Esophagus muscularis mucosa (tissue), 4 donors: ENCODE measurements at places on chromosomes 12 and 14. TPM values are rescaled to one million over a fixed set of nuclear protein-coding genes. Genes with fewer than 3 reads are reported as not detected.

The ATXN7L3B gene
- 18.7 TPM for total RNA-seq

The SAV1 gene
- total RNA-seq, result 44.0 TPM

The NDUFA9 gene
- 18.7 TPM for total RNA-seq

GRCh38 chr12:4044101-4044500, 170.9 kb upstream of the PARP11 start:
- H3K27me3 ChIP-seq, result no peaks in the 10 kb centered on the region
- peak; percentile 87 for DNase-seq
- H3K27ac ChIP-seq, result no peak overlapping the region
- no peaks in the 10 kb centered on the region for H3K36me3 ChIP-seq
- H3K4me3 ChIP-seq, result no peak overlapping the region

DNA sequence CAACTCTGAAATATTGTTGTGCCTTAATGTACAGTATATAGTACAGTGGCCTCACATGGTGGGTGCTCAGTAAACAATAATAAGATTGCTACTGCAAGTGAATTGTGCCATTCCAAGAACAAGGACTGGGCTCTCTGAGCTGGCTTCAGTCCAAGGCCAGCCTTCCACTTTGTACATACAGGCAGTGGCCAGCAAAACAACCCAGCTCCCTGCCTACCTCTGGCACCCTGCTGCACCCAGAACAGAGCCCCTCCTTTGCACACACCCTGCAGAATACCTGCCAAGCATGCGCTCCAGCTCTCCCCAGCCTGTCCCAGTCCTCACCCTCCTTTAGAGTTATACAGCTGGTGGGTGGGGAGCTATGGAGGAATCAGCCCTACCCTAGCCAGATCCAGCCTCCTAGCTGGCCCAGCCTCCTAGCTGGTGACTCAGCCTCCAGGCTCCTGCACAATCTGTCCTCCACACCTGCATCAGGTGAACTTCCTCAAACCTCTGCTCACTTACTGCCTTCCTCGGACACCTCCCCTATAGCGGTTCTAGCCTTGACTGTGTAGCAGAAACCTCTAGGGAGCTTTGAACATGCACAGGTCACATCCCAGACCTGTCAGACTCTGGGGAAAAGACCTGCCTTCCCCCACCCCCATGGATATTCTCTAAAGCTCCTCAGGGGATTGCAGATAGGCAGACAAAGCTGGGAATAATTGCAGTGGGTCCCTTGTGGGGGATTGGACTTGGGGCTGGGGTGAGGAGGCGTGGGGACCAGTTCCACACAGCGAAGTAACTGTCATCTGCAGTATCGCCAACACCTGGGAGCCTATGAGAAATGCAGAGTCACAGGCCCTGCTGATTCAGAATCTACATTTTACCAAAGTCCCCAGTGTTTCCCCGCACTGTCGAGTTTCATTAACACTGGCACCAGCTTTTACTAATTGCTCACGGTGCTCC, 17.9 kb downstream of the ZDHHC22 start:
- peaks cover 56% of the 10 kb centered on the region for H3K4me1 ChIP-seq
- no peak overlapping the region for H3K27ac ChIP-seq
- no peak for DNase-seq
- H3K27me3 ChIP-seq, result no peaks in the 10 kb centered on the region
- peaks cover 20% of the 10 kb centered on the region for H3K36me3 ChIP-seq
- no peak overlapping the region for H3K4me3 ChIP-seq

- H3K27ac ChIP-seq, result no peak overlapping the region
- H3K4me3 ChIP-seq, result no peak overlapping the region
- H3K4me1 ChIP-seq, result no peaks in the 10 kb centered on the region
- H3K27me3 ChIP-seq, result no peaks in the 10 kb centered on the region
- no peaks in the 10 kb centered on the region for H3K36me3 ChIP-seq
Observed at GRCh38 chr12:23703051-23703450, 246.4 kb downstream of the SOX5 start.

DNA sequence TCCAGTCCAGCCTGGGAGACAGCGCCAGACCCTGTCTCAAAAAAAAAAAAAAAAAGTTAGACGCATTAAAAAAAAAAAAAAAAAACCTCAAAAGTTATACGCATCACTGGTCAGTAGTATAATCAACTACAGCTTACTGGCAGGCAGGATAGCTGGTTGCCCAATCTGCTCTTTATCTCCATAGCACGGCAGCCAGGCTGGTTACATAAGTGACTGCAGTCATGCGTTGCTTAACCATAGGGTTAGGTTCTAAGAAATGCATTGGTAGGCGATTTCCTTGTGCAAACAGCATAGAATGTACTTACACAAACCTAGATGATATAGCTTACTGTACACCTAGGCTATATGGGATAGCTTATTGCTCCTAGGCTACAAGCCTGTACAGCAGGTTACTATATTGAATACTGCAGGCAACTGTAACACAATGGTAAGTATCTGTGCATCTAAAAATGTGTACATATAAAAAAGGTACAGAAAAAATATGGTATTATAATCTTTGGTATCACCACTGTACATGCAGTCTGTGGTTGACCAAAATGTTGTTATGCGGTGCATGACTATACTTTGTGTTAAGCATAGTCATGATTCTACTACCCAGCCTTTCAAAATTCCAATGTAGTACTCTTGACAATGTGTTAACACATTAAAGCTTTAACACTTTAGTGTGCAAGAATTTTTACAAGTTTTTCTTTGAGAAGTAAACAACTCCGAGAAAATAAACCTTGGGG, 8.1 kb downstream of the L2HGDH start:
- no peak overlapping the region for H3K27ac ChIP-seq
- no peaks in the 10 kb centered on the region for H3K27me3 ChIP-seq
- H3K36me3 ChIP-seq, result no peaks in the 10 kb centered on the region
- no peaks in the 10 kb centered on the region for H3K4me1 ChIP-seq
- no peak for DNase-seq
- no peak overlapping the region for H3K4me3 ChIP-seq

GRCh38 chr12:122978507-122978955, 1.9 kb upstream of the ARL6IP4 start:
- no peaks in the 10 kb centered on the region for H3K27me3 ChIP-seq
- H3K4me1 ChIP-seq, result peaks cover 69% of the 10 kb centered on the region
- H3K4me3 ChIP-seq, result no peak overlapping the region
- no peak for DNase-seq
- no peak overlapping the region for H3K27ac ChIP-seq
- H3K36me3 ChIP-seq, result peaks cover 41% of the 10 kb centered on the region

- no peaks in the 10 kb centered on the region for H3K36me3 ChIP-seq
- H3K4me1 ChIP-seq, result peaks cover 4% of the 10 kb centered on the region
- H3K4me3 ChIP-seq, result no peak overlapping the region
Observed at GRCh38 chr12:101939306-101939705, 61.9 kb downstream of the DRAM1 start.

- H3K36me3 ChIP-seq, result no peaks in the 10 kb centered on the region
- no peak for DNase-seq
- H3K27me3 ChIP-seq, result no peaks in the 10 kb centered on the region
- H3K4me1 ChIP-seq, result peaks cover 92% of the 10 kb centered on the region
- H3K4me3 ChIP-seq, result no peak overlapping the region
- H3K27ac ChIP-seq, result no peak overlapping the region
Observed at GRCh38 chr12:116262741-116263140, 14.8 kb downstream of the MED13L start.

DNA sequence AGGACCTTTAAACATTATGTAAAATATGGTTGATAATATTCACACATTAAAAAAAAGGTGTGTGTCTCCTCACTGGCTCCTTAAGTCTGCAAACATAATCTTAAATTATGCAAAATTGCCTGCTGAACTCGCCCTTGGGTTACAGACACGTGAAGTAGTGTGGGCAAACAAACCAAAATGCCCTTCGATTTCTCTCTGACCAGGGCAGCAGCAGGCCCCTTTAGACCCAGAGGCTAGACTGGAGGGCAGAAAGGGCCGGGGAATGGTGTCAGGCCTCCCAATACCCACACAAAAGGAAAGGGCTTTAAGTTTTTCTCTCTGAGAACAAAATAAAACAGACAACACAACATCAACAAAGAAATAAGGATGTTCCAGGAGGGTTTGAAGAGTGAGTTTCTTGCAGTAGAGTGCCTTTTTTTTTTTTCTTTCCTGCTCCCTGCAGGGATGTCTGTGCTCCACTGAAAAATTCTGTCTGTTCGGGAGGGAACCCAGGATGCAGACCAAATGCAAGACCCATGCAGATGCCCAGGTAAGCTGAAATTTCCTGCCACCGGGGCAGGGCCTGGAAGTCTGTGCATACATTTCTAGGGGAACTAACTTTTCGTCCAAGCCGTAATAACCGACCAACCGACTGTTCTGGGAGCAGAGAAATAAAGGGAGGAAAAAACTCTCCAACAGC, 1.7 kb downstream of the TBX3 start:
- peaks cover 21% of the 10 kb centered on the region for H3K27me3 ChIP-seq
- peak overlapping the region; percentile 69 for H3K4me3 ChIP-seq
- peaks cover 44% of the 10 kb centered on the region for H3K4me1 ChIP-seq
- no peak for DNase-seq
- peak overlapping the region; percentile 87 for H3K27ac ChIP-seq

- no peak for DNase-seq
- H3K27me3 ChIP-seq, result no peaks in the 10 kb centered on the region
- no peak overlapping the region for H3K4me3 ChIP-seq
- no peak overlapping the region for H3K27ac ChIP-seq
- no peaks in the 10 kb centered on the region for H3K36me3 ChIP-seq
- no peaks in the 10 kb centered on the region for H3K4me1 ChIP-seq
Observed at GRCh38 chr14:37436519-37436918, 158.5 kb downstream of the FOXA1 start.

GRCh38 chr14:102916347-102917055, 6.0 kb upstream of the AMN start:
- H3K27me3 ChIP-seq, result peaks cover 5% of the 10 kb centered on the region
- no peaks in the 10 kb centered on the region for H3K36me3 ChIP-seq
- H3K4me1 ChIP-seq, result no peaks in the 10 kb centered on the region
- no peak for DNase-seq
- no peak overlapping the region for H3K27ac ChIP-seq

GRCh38 chr12:47562201-47562600, 143.6 kb downstream of the RPAP3 start:
- H3K4me1 ChIP-seq, result no peaks in the 10 kb centered on the region
- no peak for DNase-seq
- H3K36me3 ChIP-seq, result no peaks in the 10 kb centered on the region
- no peak overlapping the region for H3K4me3 ChIP-seq
- no peaks in the 10 kb centered on the region for H3K27me3 ChIP-seq

DNA sequence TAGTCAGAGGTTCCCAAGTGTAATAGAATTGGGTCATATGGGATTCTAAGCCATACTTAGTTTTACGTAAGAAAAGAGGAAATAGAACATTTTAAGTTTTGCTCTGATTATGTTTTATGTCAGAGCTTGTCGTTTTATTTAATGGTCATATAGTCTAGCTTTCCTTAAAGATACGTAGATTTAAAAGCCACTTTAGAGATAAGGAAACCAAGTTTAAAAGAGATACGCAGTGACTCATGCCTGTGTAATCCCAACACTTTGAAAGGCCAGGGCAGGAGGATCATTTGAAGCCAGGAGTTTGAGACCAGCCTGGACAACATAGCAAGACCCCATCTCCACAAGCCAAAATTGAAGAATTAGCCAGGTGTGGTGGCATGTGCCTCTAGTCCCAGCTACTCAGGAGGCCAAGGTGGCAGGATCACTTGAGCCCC, 19.5 kb downstream of the MAPK1IP1L start:
- DNase-seq, result no peak
- peaks cover 68% of the 10 kb centered on the region for H3K4me1 ChIP-seq
